ENCODE measurements at places on chromosomes 1 and 21.
A peak's percentile ranks its signal among the peaks of the same experiment; 100 is the strongest.

DNA sequence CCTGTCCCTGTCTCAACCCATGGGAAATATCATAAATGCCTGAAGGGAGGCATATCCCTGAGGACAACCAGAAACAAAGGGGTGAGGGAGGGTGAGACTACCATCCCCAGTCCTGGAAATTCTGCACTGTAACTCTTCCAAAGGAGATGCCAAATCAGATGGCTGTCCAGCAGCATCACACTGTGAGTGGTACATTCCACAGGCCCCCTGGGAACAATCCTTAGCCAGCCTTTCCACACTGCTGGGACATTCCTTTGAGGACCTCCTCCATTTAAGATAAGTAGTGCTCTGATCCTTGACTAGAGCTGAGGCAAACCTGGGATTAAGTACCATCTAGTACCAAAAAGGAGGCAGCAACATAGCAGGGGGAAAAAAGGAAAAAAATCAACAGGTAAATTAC is 10.7 kb downstream of the IVL start:
- DNase-seq, result no peak

DNA sequence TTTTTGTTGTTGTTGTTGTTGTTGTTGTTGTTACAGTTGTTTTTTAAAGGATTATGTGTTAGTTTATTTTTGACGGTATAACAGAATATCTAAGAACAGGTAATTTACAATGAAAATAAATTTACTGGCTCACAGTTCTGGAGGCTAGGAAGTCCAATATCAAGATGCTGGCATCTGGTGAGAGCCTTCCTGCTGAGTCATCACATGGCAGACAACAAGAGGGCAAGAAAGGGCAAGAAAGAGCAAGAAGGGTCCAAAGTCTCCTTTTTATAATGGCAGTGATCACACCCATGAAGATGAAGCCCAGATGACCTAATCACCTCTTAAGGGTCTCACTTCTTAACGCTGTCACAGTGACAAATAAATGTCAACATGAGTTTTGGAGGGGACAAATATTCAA is 142.1 kb downstream of the NEGR1 start:
- DNase-seq, result no peak

- DNase-seq, result peak; percentile 42
Measured at GRCh38 chr1:45340816-45341466, 701 bp upstream of the MUTYH start.

- DNase-seq, result no peak
Measured at GRCh38 chr1:22286491-22286890, 143.6 kb upstream of the WNT4 start.

GRCh38 chr1:222996310-222996975 is 146.6 kb downstream of the TLR5 start:
- DNase-seq, result no peak

DNA sequence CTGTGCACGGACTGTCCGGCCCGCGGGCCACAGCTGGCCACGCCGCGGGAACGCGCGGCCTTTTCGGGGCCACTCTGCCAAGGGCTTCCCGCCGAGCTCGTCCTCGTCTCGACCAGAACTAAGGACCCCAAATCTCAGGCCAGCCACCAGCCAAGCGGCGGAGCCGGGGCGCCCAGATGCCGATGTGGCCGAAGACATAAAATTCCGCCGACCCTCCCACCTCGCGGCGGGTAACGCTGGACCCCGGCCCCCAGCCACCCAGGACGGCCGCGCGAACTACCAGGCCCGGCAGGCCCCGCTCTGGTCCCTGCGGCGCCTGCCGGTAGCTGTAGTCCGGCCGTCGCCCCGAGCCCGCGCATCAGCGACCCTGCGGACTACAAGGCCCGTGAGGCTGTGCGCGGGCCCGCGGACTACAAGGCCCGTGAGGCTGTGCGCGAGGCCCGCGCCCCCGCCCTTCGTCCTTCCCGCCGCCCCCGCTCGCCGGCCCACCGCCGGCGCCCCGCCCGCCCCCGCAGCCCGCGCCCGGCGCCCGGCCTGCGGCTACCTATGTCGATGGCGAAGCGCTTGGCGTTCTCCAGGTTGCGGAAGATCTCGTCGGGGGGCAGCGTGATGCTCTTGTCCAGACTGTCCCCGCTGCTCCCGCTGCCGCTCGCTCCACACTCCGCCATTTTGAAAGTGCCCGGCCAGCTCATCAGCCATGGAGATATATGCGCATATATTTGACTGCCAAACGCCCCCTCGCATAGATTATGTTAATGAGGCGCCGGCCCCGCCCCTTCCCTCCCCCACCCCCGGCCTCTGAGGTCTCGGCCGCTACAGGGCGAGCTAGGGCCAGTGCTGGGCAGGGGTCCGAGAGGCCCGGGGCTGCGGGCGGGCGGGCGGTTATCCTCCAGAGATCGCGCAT is at the start of gene PANK4:
PANK4 (minus strand) TSS at position 677 of the 904 bp plus-strand sequence; CDS start at position 668, 9 bp downstream.
- DNase-seq, result peak; percentile 92

- no peak for DNase-seq
Measured at GRCh38 chr1:246703581-246703980, 20.6 kb upstream of the SCCPDH start.

- DNase-seq, result no peak
Measured at GRCh38 chr21:37251294-37251634, 15.9 kb downstream of the VPS26C start.

DNA sequence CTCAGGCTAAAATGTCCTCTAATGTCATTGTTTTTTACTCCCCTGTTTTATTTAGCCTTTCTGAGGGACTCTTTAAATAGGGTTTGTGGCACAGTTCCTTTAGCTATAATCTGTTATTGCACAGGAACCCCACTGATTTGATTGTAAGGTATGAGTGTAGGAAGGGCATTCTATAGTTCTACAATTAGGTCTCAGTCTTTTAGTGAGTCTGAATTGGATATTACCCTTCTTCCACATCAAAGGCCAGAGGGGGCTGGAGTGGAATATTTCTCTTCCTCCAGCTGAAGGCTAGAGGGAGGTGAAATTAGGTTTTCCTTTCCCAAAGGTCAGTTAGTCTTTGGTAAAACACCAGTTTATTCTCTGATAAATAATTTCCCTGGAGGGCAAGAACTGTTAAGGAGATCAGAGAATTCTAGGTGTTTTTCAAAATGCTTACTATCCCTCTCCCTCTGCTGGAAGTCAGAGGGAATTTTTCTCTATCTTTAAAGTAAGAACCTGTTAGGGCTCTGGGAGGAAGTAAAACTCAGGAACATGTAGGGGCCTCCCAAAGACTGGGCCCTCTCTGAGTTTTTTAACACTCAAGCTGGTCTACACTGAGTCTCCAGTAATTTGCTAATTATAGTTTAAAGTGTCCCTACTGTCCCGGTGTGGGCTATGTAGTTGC is 176.3 kb upstream of the ZNHIT6 start:
- no peak for DNase-seq

DNA sequence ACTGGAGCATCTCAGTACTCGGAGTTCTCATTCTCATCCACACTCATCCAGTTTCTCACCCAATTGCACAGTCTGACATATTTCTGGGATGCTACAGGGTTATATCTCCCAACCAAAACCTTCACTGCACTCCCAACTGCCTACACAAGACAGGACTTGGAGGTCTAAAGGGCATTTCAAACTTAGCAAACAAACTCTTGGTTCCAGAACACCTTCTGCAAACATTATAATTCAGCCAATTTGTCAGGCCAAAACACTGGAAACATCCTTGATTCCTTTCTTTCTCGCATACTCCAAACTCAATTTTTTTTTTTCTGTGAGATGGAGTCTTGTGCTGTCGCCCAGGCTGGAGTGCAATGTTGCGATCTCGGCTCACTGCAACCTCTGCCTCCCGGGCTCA is 7.9 kb downstream of the SLAMF1 start:
- no peak for DNase-seq

- DNase-seq, result no peak
Measured at GRCh38 chr1:51328279-51328678, 2.1 kb downstream of the TTC39A start.

GRCh38 chr1:14626869-14627607 is 28.6 kb downstream of the KAZN start:
- DNase-seq, result no peak

- DNase-seq, result no peak
Measured at GRCh38 chr1:184698016-184698415, 56.6 kb downstream of the EDEM3 start.

DNA sequence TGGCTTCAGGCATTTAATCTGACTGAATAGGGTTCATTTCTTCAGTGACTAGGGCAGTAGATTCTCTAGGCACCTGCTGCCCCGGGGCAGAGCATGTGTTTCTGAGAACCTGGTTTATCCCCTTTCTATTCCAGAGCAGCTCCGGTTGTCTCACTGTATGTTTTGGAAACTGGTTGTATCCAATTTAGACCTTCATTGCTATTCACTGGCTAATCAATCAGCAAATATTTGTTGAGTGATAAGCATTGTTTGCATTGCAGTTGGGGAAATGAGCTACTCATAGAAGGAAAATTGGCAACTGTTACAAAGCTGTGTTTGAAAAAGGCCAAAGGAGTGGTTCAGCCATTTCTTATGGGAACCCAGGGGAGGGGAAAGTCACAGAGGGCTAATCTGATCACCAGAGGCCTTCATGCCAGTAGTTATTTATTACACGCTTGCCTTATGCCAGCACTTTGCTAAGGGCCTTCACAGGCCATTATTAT is 2.9 kb downstream of the QSOX1 start:
- DNase-seq, result no peak

- no peak for DNase-seq
Measured at GRCh38 chr21:37547615-37548200, 181.1 kb downstream of the DYRK1A start.

DNA sequence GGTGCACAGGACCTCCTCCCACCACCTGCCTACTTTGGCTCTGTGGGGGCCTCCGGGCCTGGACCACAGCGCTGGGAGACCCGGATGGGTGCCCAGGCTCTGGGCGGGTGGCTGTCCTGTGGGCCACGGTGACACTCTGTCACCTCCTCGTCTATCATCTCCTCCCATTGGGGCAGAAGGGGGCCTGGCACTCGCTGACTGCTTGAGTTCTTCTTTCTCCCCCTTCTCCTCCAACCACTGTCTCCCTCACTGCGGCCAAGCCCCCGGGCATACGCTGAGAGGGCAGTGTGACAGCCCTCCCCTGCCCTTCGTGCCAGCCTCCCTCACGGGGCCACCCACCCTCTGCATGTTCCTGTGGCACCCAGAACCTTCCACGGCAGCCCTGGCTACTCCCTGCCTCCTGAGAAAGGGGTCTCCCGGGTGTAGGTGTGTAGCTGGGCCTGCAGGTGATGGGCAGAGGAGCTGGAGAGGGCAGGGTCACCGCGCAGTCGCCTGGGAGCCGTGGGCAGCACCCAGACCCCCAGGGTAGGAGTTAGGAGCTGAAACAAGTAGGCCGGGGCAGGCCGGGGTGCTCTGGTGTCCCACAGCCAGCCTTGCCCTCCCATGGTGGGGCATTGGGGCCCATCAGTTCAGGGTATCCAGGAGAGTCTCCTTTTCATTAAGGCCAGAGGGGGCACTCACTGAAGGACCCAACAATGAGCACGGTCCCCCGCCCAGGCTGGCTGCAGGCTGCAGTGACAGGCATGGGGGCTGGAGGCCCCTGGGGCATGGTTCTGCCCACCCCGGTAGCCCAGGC is 9.2 kb upstream of the ARF1 start:
- DNase-seq, result no peak

DNA sequence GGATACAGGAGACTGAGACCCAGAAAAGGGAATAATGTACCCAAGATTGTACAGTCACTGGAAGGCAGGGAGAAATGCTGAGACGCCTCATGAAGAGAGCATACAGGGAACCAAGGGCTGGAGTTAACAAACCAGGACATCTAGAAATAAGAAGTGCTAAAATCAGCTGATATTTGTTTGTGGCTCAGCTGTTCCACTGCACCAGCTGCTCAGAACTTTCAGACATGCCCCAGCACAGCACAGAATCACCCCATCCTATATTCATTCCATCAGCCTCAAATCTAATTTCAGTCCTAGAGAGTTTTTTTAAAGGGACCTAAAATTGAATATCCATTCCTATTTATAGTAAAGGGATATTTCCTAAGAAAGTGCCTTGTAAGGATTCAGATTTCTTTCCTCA is 60.2 kb downstream of the DAB1 start:
- DNase-seq, result no peak

DNA sequence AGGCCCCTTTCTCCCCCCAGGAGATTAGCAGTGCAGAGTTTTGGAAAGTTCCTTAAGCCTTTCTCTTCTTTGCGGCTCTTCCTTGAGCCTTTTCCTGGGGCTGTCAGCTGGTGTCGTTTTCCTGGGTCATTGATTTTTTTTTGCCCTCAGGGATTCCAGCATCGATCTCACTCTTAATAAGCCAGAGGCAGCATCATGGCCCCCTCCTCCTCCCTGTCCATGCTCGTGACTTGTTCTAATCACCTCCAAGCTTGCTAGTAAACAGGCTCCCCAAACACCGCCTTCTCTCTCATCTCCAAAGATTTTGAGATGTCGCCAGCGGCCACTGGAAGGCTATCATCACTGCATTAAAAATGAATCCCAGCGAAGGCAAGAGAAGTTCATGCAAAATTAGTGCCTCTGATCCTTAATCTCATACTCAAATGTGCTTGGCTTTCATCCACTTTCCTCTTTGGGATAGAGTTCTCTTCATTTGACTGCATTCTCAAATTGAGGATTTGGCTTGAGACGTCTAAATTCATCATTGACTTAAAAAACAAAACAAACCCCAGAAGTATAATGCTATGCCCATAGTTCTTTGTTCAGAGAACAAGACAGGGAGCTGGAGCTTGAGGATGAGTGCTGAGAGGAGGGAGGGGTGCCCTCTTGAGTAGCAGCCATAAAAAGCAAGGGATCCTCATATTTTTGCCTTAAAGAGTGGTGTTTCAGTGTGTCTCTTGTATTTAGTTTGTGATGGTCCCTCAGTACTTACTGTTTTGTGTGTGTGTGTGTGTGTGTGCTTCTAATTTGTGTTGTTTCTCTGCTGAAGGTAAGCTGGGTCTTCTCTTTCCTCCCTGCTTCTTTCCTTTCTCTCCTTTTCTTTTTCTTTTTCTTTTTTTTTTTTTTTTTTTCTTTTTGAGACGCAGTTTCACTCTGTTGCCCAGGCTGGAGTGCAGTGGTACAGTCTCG is 3.2 kb downstream of the EVA1C start:
- DNase-seq, result no peak

DNA sequence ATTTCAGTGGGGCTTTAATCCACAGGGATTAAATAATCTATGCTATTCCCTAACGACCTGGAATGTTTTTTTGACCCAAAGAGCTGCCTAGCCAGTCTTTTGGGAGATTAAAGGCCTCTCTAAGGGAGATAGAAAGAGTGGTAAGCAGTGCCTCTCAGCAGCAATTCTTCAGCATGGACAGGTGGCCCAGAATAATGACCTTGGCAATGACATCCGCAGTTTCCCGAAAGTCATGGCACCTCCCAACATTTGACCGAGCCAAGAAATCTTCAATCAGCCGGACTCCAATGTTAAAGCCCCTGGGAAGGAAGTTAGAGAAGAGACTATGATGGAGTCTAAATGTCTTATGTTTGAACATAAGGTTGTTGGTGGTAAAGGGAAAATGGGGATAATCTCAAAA is 9.8 kb downstream of the TRAPPC3 start:
- DNase-seq, result no peak

GRCh38 chr1:52842643-52843310 is at the start of gene ZYG11A:
Gene ZYG11A, plus strand, starts transcription at chr1:52842760. Its CDS starts 124 bp downstream, at chr1:52842884.
- DNase-seq, result peak; percentile 82

- no peak for DNase-seq
Measured at GRCh38 chr1:70449049-70449448, 38.0 kb downstream of the CTH start.

Measured in activated CD4-positive, alpha-beta T cell treated with anti-CD3 and anti-CD28 coated beads, Interleukin-2, amount 10 ng/mL, durations not matched to agents 7 days and 5 days (primary cell).